ENCODE measurements at places on chromosomes 11 and 22.

DNA sequence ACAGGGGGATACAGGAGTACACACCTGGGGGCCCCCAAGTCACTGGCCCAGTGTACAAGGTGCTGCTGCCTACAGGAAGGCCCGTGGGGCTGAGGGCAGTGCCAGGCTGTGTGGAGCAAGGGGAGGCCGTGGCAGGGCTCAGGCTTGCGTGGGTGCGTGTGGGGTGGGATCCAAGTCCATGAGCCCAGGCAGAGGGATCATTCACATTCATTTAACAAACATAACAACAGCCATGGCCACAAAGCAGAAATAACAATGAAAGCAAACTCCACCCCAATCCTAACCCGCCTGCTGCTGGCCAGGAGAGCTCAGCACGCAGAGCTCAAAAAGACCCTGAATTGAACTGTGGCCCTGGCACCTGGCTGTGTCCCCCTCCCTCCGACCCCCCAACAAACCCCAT lies 17.0 kb upstream of the SCGB1A1 start:
- no peak for DNase-seq

GRCh38 chr22:47608421-47608820 lies 846.0 kb downstream of the TBC1D22A start:
- DNase-seq, result no peak

DNA sequence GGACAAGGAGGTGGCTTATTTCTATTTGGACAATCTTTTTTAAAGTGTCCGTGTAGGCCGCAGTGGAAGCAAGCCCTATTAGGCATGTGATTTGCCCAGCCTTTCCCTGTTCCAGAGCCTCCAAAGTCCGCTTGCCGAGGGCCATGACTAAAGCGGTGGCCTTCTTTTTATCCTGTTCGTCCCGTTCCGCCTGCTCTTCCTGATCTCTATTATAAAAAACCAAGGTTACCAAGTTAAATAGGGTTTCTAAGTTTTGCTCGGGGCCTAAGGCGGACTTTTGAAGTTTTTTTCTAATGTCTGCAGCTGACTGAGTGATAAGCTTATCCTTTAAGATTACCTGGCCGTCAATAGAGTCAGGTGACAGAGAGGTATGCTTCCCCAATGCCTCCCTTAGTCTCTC lies 21.6 kb upstream of the MUC15 start:
- no peak for DNase-seq

GRCh38 chr11:58647866-58648265 lies 25.4 kb downstream of the CNTF start:
- no peak for DNase-seq

All from T-helper 2 cell (primary cell).